HEK293T (cell line): ENCODE measurements at places on chromosomes 3 and 15.

- DNase-seq, result no peak
Observed at GRCh38 chr3:164673738-164674137, 404.6 kb downstream of the SI start.

GRCh38 chr15:56341201-56341600, 24.0 kb upstream of the TEX9 start:
- no peak for DNase-seq

DNA sequence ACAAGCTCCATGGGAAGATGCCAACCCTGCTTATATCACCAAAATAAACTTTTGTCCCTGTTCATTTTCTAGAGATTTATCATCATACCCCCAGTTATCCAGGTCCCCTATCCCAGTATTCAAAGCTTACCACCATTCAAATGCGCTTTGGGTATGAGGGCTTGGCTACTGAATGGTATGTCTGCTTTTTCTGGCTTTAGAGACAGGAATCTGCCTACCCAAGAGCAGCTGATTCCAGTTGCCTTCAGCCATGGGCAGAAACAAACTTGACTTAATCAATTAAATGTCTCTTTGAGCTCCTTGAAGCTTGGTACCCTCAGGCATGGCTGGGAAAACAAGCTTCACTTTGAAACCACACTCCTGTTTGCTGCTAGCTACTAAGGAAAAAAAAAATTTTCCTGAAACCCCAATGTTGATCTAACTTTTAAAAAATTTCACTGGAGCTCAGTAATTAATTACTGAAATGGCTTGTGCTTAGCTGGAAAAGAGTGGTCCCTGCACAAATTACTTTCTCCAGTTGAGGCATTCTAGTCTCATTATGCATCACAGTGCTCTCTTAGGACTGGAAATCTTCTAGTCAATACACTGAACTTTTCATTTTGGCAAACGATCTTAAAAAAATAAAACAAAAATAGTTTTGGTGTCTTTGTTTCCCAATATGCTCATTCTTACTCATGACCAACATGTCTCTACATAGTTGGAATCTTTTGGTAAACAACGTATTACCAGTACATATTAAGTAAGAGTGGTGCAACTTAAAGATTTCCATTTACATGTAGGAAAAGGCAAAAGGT, 242.8 kb downstream of the DTWD1 start:
- no peak for DNase-seq

GRCh38 chr15:34608517-34608916, 25.1 kb upstream of the GOLGA8B start:
- DNase-seq, result no peak

DNA sequence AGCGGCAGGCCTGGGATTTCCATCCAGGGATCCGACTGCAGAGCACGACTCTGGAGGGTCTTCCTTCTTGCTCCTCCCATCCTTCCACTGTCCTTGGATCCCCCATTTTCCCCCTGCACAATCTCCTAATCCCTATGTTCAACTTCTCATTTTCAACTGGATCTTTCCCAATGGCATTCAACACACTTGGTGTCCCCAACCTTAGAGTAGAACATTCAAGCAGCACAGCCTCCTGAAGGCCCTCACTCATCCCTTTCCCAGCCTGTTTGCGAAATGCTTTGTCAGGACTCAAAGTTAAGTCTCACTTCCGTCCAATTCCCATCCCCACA, 32.3 kb downstream of the RPN1 start:
- no peak for DNase-seq

DNA sequence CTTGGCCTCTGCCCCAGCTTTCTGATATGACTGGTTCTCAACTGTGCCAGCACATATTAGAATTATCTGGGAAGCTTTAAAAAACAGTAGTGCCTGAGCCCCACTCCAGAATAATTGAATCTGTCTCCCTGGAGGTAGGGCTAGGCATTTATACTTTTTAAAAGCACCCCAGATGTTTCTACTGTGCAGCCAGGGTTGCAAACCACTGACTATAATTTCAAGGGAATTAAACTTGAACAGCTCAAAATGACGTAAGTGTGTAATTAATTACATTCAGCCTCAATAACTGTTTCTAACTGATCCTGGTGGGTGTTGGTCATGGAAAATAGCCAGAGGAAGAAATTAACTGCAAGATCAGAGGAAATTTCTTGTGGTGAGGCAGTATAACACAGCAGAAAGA, 4.4 kb upstream of the IRAK2 start:
- DNase-seq, result no peak

- no peak for DNase-seq
Observed at GRCh38 chr3:57184526-57184925, 15.3 kb downstream of the HESX1 start.

- DNase-seq, result peak; percentile 31
Observed at GRCh38 chr3:171459137-171459941, 866 bp downstream of the TNIK start.

GRCh38 chr3:17882981-17883380, 140.6 kb upstream of the TBC1D5 start:
- DNase-seq, result no peak

DNA sequence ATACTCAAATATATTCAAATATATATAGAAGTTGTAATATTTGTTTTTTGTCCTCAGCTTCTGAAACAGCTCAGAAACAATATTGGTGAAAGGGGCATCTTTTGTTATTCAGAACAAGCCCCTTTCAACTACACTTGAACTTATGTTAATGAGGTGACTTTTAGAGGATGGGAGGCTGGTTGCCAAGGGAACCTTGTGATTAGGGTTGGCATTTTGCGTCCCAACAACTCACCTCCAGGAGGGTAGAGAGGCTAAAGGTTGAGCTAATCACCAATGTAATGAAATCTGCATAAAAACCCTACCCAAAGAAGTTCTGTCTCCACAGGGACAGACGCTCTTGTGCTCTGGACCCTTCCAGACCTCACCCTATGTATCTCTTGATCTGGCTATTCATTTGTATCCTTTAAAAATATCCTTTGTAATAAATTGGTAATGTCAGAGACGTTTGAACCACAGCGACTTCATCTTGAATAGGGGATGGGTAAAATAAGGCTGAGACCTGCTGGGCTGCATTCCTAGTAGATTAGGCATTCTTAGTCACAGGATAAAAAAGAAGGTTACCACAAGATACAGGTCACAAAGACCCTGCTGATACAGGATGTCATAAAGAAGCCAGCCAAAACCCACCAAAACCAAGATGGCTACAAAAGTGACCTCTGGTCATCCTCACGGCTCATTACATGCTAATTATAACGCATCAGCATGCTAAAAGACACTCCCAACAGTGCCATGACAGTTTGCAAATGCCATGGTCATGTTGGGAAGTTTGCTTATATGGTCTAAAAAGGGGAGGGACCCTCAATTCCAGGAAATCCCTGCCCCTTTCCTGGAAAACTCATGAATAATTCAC, 111.1 kb downstream of the FMN1 start:
- DNase-seq, result no peak

- no peak for DNase-seq
Observed at GRCh38 chr3:40653001-40653400, 128.2 kb downstream of the ZNF621 start.

DNA sequence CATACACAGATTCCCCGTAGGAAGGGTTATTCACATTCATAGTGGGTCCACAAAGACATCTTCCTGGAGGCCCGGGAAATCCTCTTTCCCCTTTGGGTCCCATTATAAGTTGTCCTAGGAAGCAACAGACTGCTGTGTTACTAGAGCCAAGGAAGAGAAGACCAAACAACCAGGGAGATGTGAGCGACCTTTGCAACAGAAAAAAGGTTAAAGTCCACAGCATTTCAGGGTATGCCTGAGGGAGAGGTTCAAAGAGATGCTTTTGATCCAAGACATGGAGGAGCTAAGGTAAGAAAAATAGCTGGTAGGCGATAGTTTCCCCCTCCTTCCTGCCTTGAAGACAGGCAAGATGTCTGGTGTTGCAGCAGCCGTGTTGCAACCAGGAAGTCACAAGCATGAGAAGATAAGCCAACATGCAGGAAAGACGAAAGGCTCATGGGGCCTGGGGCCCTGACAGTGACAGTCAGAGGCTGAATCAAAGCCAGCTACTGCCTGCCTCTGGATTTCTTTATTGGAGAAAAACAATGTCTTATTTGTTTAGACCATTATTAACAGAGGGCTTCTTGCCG, 30.9 kb downstream of the EAF1 start:
- DNase-seq, result no peak

GRCh38 chr3:73228437-73228836, 167.0 kb downstream of the EBLN2 start:
- DNase-seq, result no peak

DNA sequence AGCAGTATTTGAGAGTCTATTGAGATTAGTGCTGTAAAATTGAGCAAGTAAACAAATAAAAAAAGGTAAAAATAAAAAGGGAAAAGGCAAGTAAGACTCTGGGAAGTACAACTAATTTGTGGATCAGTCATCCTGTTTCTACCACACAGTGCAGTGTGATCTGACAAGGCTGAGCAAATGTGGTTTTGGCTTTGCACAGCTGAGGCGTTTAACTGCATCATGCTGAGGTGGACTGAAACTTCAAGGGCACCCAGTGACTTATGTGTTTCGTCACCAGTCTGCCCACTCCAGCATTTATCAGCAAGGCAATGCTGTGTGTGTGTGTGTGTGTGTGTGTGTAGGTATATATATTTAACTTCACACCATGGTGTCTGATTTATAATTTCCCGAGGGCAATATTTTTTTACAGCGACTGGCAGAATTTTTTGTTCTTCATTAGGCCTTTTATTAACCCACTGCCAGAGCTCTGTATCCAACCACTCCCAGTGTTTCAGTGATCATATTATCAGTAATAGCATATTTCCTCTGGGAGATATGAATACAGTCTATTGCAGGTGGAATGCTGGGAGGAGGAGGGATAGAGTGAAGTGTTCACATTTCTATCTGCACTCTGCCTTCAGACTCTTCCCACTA, 131.5 kb upstream of the SATB1 start:
- no peak for DNase-seq

DNA sequence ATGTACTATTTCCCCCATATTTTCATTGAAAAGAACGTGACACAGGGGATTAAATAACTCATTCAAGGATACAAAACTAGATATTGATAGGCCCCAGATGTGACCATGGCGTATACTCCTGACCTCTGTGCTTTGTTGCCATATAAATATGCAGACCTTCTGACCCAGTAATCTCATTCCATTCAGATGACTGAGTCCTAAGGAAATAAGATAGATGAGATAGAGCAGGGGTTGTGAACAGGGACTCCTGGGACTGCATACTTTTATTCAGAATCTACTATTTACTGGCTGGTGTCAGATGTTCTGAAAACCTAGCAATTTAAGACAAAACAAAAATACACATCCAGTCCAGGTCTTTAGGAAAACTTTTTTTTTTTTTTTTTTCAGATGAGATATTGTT, 139.2 kb upstream of the MANF start:
- DNase-seq, result no peak

DNA sequence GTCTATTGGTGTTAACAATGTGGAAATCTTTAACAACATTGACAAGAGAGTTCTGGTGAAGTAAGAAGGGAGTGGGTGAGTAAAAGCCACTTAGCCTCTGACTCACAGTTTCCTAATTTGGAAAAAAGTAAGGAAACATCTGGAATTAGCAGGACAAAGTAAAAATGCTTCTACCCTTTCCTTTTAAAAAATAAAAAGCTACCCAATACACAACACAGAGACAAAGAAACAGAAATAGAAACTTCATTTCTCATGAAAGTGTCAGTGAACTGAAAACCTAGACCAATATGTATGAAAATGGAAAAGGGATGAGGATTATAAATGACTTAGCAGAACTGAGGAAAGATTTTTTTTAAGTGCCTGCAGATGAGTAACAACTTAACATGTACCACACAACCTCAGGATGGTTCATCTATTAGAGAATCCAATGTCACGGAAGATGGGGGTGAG, 65.4 kb downstream of the SSR3 start:
- DNase-seq, result no peak

- no peak for DNase-seq
Observed at GRCh38 chr3:134677987-134678308, 27.1 kb upstream of the KY start.

DNA sequence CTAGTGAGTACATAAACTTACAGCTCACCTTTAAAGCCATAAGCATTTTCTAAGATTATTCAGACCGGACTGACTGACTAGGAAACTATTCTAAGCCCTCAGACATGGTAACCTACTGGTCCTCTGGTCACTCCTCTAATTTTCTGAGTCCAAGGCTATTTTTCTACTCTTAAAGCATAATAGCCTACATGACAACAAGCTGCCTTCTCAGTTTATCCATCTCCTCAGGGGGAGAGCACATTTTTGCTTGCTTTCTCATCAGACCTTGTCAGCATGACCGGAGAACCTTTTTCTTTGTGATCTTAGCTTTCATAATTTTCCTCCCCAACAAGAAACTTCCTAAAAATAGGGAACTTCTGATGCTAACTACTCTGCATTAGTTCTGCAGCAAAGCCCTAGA, 38.4 kb downstream of the UBP1 start:
- DNase-seq, result no peak

- no peak for DNase-seq
Observed at GRCh38 chr15:95663156-95664100, 667.1 kb upstream of the NR2F2 start.

DNA sequence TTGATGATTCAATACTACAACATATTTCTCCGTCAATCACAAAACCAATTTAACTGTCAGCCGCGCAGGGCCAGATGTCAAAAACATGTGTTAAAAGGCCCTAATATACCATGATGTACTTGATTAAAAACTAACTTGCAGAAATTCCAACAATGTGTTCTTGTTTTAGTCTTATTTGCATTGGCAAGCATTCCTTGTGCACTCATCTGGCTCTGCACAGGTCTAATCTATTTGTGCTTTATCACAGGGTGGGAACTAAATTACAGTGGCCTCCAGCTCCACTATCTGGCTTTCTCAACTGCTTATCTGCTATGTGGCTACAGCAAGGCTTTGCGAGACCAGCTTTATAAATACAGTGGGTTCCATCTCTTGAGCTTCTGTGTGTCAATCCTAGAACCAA, 455.5 kb downstream of the ERC2 start:
- DNase-seq, result no peak
